ENCODE measurements at places on chromosomes 7 and 10. TPM values are rescaled to one million over a fixed set of nuclear protein-coding genes. Genes with fewer than 3 reads are reported as not detected.

- DNase-seq, result no peak
Measured at GRCh38 chr7:143222782-143223181, 945 bp downstream of the TAS2R40 start.

- DNase-seq, result no peak
Measured at GRCh38 chr10:34427911-34428216, 387.2 kb downstream of the PARD3 start.

PNLIPRP2 gene
- not detected for total RNA-seq

HECW1 gene
- total RNA-seq, result not detected

DNA sequence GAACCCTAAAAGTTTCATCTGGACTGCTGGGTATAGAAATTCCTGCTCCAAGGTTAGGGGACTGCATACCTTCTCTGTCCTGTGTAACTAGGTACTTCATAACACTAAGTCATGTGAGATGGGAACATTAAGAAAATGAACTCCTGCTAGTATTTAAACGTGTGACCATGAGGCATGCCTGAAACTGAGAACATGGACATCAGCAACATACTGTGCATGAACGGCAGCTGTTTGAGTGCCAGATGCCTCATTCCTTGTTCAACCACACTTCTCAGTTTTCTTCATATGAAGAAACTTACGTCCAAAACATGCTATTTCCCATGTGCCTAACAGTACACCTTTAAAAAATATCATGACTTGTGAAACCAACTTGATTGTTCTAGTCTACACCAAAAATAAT is 88.5 kb downstream of the CREM start:
- DNase-seq, result no peak

- no peak for DNase-seq
Measured at GRCh38 chr10:123997013-123997412, 96.4 kb downstream of the CHST15 start.

FOXI2 gene
- not detected for total RNA-seq

GRCh38 chr7:130475776-130476175 is 16.1 kb upstream of the MEST start:
- no peak for DNase-seq

GRCh38 chr7:134084488-134085144 is 42.5 kb upstream of the LRGUK start:
- DNase-seq, result no peak

DNA sequence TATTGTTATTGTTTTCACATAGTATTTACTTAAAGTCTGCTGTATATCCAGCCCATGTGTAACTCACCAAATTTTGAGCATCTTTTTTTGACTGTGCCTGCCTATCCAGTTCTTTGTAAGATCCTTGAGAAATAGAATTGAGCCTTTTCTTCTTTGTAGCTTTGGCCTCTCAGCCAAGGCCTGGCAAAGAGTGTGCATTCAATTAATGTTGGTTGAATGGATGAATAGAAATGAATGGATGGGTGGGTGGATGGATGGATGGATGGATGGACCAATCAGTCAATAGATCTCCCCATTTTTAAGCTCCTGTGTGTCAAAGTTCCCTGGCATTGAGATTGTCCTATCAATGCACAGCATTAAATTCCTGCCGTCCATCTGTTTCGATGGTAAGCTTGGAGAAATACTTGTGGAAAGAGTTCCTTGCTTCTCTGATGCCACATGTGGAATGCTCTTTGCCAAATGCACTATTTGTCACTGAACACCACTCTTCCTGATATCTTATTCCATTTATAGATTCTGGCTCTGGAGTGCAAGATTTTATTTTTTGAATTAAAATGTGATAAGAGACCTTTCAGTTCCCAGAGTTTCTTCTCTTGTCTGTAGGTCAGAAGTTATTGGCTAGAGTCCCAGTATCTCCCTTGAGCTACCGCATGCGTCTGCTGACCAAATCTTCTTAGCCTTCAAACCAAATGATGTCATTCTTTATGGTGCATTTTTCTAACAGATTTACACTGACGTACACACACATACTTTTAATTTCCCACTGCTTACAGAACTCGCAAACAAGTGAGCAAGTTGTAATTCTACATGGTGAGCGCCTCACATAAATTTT is 20.7 kb upstream of the ADRB1 start:
- DNase-seq, result no peak

GRCh38 chr10:96280859-96281258 is 9.5 kb upstream of the BLNK start:
- DNase-seq, result peak; percentile 80

DNA sequence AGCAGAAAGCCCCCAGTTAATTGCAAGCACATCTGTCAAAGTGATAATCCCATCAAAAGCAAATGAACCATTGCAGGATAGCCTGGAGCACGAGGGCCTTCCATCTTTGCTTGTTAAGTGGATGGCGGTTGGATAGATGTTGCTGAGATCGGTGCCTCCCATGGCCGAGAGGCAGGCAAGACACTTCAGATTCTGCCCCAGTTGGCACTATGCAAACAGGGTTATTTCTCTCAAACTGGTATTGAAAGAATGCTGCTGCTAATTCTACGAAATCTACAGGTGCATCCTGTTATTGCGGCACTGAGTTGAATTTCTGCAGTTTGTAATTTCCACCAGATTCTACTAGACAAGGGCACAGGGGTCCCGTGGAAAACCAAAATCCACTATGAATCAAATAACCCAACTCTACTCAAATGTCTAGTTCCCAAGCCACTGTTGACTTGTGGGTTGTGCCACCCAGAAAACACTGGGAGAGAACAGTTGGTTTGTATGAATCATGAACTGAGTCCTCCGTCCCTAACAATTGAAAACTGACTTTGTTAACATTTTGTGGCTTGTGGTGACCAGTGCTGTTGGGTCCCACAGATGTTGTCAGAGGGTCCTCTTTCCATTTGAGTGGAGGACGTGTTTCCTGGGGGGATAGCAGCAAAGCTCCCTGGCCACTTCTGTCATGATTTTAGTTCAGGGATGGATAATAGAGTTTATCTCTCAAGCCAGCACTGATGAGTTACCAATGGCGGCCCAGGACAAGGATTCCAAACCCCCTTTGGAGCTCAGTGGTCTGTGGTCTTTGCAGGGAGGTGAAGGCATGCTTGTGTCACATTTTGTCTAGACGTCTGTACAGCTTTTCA is 7.1 kb upstream of the IL2RA start:
- no peak for DNase-seq

ANXA8L1 gene
- 176 TPM for total RNA-seq

GRCh38 chr7:28940741-28941384 is 17.3 kb downstream of the TRIL start:
- no peak for DNase-seq

GRCh38 chr7:128710481-128710880 is 28.7 kb upstream of the CALU start:
- peak; percentile 27 for DNase-seq

- peak; percentile 83 for DNase-seq
Measured at GRCh38 chr7:39741942-39742623, 118.7 kb downstream of the RALA start.

- DNase-seq, result no peak
Measured at GRCh38 chr7:44980393-44981034, 1.7 kb upstream of the MYO1G start.

DNA sequence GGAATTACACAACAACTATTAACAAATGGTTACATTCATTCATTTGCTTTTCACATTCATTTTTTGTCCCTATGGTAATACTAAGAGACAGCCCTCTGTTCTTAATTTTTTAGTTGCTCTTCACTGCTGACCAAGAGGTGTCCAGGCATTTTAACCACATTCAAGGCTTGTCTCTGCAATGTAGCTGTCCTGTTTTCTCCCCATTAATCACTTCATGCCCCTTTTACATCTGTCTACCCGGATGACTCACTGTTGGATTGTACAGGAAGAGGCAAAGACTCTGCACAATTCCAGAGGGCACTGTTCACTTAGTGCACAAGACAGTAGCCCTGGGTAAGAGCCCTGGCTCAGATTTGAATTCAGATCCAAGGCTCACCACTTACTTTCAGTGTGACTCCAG is 168.5 kb downstream of the NOC3L start:
- DNase-seq, result peak; percentile 85

GRCh38 chr7:141619745-141620144 is 68.5 kb downstream of the AGK start:
- DNase-seq, result no peak

- DNase-seq, result no peak
Measured at GRCh38 chr10:34373211-34373610, 441.9 kb downstream of the PARD3 start.

- DNase-seq, result no peak
Measured at GRCh38 chr7:26670290-26670689, 194.1 kb downstream of the SKAP2 start.

EGR2 gene
- total RNA-seq, result 0.03 TPM

DNA sequence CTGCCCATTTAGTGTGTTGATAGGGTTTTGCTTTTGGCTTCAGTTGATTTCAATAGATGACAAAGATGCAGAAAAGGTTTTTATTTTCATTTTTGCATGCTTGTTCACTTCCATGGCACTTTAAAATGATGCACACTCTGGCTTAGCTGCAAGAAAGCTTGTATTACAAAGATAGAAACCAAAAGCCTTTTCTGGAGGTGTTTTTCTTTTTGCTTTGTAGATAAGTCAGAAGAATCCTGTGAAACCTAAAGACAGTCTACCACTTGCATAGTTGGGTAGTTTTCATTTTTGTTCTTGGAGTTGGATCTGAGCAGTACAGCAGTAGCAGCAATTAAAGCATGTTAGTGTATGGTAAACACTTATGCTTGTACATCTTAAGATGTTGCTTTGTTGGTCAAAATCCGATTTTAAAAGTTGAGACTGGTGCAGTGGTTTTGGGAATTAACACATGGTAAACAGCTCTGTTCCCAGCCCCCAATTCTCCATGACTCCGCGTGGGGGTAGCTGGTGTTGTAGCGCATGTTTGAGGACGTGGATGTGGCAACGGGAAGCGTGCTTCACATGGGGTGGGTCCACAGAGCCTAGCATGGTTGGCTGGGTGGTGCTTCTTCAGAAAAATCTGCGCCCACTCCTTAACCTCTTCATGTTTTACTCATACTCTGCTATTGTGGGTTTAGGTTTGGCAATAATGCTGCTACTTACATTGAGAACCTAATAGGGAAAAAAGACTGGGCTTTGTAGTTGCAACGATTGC is 19.8 kb downstream of the CCNY start:
- no peak for DNase-seq

CLCN1 gene
- total RNA-seq, result 0.04 TPM

DNA sequence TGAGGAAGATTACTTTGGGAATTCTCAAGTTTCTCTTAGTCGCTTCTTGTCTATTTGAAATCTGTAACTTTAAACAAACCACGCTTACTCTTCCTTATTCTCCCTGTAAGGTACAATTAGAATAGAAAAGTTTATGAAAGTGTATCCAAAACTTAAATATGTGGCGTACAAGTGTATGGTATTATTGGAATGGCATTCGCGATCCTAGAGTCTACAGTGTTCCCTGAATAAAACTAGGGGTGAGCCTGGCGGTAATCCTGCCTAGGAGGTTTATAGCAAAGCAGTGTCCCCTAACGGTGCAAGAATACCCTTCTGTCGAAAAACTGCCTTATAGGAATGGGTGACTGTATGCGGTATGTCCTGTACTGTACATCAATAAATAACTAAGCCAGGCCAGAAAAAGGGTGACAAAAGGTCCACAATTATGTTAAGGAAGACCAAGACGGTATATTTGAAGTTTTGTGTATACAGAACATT is 1.2 kb downstream of the TASOR2 start:
- peak; percentile 15 for DNase-seq

GRCh38 chr7:5500056-5500776 is 76.6 kb upstream of the TNRC18 start:
- no peak for DNase-seq

DNA sequence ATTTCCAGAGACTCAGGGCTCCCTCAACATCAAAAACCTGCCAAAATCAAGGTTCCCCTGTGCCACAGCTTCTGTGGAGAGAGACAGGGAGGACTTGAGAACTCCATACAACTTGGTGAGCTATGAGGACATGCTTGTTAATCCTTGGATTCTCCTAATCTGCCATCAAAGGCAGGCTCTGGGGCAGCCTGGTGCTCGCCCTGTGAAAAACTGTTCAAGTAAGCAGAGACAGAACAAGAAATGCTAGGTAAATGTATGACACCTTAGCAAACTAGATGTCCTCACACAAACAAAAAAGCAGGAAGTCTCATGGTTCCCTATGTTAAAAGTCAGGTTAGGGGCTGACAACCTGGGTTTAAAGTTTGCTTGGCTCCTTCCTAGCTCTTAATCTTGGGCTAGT is 73.6 kb downstream of the ANK3 start:
- DNase-seq, result no peak

AKR1C8 gene
- total RNA-seq, result not detected

GRCh38 chr7:140539461-140539860 is 60.2 kb upstream of the MKRN1 start:
- DNase-seq, result no peak

DNA sequence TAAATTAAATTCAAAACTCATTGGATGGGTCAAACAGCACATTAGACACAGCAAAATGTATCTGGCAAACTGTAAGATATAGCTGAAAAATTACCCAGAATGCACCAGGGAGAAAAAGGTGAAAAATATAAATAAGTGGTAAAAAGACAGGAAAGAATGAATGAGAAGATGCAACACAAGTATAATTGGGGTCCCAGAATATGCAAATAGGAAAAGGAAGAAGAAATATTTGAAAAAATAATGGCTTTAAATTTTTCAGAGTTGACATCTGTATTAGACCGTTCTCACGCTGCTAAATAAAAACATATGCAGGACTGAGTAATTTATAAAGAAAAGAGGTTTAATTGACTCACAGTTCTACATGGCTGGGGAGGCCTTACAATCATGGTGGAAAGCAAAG is 167.7 kb upstream of the PLXNA4 start:
- no peak for DNase-seq

DNA sequence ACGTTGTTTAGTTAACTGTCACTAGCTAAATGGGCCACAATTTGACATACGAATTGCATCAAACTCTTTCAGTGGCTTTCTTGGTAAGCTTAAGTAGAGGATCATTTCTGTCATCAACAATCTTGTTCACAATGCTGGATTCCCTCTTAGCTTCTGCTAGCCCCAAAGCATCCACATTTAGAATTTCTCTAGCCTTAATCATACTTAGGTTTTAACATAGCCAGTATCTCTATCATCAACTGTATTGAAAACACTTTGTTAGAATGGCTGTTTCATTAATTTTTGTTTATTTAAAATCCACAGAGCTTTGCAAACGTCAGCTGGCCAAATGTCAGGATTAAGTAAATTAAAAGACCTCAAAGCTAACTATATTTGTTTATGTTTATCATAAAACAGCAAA is 41.1 kb downstream of the ABRAXAS2 start:
- DNase-seq, result no peak

- no peak for DNase-seq
Measured at GRCh38 chr10:110118891-110119621, 88.3 kb upstream of the MXI1 start.

GRCh38 chr7:3162289-3162688 is 118.6 kb upstream of the CARD11 start:
- DNase-seq, result no peak

DNA sequence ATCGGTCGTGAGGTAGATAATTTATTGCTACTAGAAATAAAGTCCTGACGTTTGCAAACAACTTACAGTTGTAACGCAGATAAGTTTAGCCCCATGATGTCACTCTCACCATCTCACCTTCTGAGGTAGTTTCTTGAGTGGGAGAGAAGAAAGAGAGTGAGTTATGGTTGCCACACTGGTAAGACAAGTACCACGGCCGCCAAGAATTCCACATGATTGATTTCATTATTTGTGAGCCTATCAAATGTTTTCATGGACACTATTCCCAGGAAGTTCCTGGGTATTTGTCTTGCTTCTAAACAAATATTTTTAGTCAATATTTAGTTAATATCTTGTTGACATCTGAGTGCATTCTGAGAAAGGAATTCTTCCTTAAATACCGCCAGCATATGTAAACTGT is 339.4 kb upstream of the KIAA1217 start:
- no peak for DNase-seq

- no peak for DNase-seq
Measured at GRCh38 chr7:115178835-115179234, 256.9 kb downstream of the MDFIC start.

Measured in foreskin keratinocyte (primary cell).